Stimulated activated CD4-positive, alpha-beta T cell treated with anti-CD3 and anti-CD28 coated beads, TNF-alpha, amount 100 ng/mL, for 4 hours (primary cell): ENCODE measurements at places on chromosomes 11 and 22.

GRCh38 chr11:30059172-30059815, 42.5 kb upstream of the KCNA4 start:
- no peak for DNase-seq

DNA sequence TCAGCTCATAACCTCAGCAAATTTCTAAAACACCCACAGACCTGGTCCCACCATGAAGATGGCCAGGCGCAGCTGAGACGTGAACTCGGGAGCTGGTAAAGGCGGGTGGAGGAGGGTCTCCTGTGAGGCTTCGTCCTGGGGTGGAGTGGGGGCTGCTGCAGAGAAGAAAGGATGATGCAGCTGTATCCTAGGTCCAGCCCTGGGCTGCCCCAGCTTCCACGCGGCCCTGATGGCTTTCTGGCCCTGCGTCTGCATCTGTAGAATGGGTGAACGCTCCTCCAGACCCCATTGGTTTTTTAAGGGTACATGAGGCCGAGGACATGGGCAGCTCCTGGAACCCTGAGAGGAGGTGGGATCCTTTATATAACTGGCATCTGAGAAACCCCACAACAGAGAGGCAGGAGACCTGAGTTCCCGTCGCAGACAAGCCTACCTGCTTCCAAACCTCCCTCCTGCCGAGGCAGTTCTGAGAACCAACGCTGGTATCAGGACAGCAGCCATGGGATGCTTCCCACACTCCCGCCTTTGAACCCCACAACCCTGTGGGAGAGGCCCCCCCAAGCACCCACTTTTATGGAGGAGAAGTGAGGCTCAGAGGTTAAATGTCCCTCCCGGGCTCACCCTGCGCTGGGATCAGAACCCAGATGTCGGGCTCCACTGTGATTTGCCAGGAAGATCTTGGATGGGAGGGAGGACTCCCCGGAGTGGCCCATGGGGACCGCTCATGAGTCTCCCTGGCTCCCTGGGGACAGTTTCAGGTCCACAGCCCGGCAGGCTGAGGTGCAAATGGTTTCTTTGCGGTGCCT, 55.2 kb upstream of the FGF3 start:
- DNase-seq = no peak

DNA sequence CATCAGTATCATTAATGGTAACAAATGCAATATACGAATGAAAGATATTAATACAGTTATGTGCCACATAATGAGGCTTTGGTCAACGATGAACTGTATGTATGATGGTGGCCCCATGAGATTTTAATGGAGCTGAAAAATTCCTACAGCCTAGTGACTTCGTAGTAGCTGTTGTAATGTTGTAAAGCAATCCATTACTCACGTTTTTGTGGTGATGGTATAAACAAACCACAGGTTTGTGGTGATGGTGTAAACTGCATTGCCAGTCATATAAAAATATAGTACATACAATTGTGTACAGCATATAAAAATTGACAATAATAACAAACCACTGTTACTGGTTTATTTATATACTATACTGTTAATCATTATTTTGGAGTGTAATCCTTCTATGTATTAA, 27.4 kb upstream of the GRIA4 start:
- DNase-seq = no peak

- DNase-seq = no peak
Observed at GRCh38 chr11:210122-210802, 2.8 kb downstream of the RIC8A start.

DNA sequence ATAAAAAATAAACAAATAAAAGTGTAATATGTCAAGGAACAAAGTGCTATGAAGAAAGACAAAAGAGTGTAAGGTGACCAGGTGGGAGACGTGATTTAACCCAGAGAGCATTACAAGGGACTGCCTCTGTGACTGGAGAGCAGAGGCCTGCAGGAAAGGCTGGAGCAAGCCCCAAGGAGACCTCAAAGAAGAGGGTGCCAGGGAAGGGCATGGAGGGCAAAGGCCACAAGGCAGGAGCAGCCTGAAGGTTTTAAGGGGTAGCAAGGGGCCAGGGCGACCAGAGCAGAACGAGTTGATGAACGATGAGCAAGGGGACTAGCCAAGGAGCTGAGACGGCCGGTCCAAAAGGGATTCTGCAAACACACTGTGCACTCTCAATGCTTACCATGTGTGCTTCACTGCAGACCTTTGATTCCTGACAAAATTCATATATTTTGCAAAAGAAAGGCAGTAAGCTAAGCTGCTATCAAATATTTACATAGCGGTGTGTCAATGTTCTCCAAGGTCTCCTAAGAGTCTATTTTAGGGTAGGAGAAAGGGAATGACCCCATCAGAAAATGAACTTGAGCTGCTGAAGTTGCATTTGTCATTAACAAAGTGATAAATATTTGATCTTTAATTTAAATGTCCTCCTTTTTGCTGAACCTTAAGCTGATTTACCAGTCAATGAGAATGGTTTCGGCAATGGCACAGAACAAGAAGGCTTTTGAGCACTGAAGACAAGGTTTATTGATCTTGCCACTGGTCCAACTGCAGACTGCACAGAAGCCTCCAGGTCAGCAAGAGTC, 50.5 kb downstream of the SMCO4 start:
- no peak for DNase-seq

DNA sequence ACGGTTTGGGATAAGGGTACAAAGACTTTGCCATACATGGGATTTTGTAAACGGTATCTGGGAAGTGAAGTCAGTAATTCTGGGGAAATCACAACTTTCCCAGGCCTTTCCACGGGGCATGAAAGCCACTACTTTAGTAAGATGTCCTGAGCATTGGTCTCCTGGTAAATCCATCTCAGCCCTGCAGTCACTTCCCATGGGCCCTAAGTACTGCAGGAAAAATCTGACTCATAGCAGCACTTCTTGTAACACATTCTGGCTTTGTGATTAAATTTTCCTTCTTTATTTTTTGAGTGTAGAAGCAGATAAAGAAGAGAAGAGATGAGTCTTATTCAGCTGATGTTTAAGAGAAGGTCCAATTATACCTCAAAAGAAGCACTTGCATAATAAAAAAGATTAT, 67.6 kb downstream of the BLID start:
- DNase-seq = no peak

DNA sequence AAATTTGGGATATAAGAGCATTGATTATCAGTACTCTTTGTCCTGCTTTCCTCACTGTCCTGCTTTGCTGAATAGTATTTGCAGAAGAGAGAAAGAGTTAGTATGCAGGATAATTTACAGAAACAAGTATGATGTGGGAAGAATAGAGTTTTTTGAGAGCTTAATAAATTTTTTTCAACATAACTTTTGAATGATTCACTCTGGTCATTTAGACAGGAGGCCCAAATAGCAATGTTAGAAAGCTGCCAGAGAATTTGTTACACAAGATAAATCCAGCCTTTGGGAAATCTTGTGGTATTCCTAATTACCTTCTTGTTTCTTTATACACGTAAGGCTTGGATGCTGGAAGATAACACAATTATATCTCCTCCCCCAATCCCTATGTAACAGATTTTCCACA, 484.6 kb downstream of the CNTN5 start:
- no peak for DNase-seq

GRCh38 chr22:47167056-47167455, 404.6 kb downstream of the TBC1D22A start:
- DNase-seq = no peak

DNA sequence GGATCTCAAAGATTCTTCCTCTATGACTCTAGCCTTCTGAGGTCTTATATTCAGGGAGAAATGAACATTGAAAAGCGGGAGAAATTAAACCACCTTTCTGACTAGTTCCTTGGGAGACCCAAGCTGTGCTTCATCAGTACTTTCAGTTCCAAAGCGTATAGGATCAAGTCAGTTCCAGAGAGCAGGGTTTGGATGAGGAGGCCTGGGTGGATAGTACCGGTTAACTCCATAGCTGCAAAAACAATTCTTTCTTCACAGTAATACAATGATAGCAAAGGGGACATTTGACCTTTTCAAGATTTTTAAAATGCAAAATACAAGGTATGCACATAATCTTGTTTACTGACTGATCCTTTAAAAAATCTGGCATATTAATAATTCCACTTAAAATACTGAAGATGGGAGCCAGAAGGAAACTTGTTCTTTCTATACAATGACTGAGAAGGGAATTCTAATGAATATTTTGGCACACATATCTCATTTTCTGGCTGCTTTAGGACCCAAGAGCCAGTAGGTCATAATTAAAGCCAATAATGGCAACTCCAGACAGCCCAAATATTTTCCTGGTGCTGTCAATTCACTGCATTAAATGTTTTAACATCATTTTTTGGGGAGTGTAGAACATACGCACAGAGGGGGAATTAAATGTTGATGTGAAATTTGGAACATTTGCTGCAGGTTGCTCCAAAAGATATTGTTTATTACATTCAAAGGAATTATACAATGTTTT, 16.0 kb downstream of the ADM start:
- DNase-seq = no peak

- DNase-seq = no peak
Observed at GRCh38 chr22:39254789-39255298, 10.1 kb upstream of the PDGFB start.

GRCh38 chr11:35179466-35180135, 40.6 kb downstream of the CD44 start:
- DNase-seq = no peak

DNA sequence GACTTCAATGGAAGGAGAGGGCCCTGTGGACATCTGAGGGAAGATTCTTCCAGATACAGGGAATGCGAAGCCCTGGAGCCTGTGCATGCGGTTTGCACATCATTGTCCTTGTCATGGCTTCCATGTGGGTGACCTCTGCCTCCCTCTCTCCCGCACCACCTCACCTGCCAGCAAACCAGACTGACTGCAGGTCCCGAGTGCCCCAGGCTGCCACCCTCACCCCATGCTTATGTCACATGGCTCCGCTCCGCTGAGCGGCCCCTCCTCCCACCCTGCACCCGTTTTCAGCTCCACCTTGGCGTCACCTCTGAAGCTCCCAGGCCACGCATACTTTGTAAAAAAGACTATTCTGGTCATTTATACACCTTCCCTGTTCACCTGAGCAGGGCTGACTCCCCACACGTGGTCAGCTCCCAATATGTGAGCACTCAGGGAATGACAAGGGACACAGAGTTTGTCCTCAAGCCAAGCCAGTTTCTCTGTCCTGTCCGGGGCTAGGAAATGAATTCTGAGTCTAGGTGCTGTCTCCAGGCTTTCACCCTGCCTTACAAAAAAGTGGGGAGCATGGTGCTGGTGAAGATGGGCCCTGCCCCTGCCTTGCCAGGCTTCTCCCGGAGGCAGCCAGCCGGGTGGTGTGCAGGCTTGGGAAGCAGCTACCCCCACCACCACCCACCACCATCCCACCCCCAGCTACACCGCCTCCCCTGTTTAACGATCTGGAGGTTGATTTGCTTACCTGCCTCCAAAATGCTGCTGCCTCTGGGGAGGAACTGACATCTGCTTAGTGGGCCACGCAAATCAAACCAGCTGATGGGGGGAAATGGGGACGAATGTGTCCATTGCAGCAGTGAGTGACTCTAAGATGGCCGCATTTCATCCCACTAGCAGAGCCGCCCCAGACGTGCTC, 32.7 kb downstream of the FAM83F start:
- no peak for DNase-seq

GRCh38 chr11:117970400-117971024, 15.7 kb upstream of the IL10RA start:
- no peak for DNase-seq

GRCh38 chr11:76206327-76207081, at the start of gene WNT11:
WNT11 (minus strand) TSS chr11:76206502; CDS start chr11:76206407, 95 bp downstream.
- DNase-seq = no peak

DNA sequence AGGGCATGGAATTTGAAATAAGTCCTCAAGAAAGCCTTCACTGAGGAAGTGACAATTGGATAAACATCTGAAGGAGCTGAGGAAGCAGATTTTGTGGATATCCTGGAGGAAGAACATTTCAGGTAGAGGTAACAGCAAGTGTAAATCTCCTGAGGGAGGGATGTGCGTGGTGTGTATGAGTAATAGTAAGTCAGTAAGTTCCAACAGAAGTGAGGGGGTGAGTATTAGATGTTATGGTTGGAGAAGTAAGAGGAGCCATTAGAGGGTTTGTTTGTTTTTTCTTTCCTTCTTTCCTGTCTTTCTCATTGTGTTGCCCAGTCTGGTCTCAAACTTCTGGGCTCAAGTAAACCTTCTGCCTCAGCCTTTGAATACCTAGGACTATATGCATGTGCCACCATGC, 29.0 kb downstream of the ANKRD42 start:
- DNase-seq = no peak

- DNase-seq = no peak
Observed at GRCh38 chr11:114260483-114260882, 35.7 kb upstream of the NNMT start.

DNA sequence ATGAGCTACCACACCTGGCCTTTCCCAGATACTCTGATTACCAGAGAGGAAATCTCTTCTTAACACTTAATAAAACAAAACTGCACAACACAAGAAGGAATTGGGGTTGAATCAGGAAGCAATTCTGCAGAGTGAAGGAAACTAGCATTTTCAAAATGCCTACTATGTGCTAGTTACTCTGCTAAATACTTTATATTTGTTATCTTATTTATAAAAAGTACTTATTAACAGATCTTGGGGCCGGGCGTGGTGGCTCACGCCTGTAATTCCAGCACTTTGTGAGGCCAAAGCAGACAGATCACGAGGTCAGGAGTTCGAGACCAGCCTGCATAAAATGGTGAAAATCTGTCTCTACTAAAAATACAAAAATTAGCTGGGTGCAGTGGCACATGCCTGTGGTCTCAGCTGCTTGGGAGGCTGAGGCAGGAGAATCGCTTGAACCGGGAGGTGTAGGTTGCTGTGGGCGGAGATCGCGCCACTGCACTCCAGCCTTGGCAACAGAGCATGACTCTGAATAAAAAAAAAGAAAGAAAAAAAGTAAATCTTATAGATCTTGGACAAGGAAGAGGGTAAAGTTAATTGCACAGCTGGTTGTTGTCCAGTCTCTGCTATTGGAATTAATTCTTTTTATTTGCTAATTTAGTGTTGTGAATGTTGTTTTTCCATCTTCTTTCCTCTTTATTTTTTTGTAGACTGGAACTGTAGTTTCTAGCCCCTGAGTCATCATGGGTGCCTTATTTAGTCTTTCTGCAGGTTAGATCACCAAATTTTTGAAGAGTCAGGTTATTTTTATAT, 22.1 kb downstream of the TMEM135 start:
- no peak for DNase-seq

DNA sequence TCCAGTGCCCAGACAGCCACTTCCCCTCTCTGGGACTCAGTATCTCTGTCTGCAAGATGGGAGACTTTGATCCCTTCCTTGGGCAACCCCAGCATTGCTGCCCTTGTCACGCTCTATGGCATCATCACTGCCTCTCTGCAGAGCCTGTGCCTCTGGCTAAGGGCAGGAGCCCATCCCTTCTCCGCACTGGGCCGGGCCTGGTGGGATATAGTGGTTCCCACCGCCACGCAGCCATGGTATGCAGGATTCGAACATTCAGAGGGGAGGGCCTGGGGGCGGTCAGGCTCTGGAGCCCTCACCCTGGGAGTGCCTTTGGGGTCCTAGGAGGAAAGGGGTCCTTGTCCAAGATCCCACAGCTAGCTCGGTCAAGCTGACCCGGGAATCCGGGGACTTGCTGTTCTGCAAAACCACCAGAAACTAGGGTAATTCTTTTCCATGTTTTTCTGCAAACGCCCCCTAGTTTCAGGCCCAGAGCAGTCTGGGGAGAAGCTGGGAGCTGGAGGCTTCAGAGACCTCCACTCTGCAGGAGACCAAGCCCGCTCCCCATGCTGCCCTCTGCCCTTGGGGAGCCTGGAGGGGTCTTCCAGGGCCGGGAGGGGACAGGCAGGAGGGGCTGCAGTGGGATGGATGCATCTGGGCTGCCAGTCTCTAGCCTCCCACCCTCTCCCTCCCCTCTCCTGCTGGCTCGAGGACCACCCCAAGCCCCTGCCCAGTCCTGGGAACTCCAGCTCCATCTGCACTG, 24.4 kb upstream of the CBX7 start:
- DNase-seq = no peak

GRCh38 chr22:50671641-50672040, 982 bp upstream of the SHANK3 start:
- no peak for DNase-seq
